ENCODE measurements at places on chromosomes 13 and 19.

DNA sequence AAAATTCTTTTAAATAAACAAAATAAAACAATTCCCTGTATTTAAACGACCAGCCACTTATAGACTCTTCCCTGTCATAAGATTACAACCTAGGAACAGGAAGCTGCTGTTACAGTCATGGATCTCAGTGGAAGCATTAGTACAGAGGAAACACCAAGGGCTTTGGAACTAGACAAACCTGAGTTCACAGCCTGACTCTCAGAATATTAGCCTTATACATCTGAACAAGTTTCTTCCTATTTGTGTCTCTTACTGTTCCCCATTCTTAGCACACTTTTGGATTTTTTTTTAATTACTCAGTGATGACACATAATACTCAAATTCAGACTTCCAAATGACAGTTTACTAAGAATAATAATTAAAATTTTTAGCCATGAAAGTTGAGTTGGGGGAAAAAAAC is 46.1 kb downstream of the ZDHHC20 start:
- no peak for DNase-seq

GRCh38 chr19:17949956-17950309 is 17.0 kb upstream of the KCNN1 start:
- no peak for DNase-seq

DNA sequence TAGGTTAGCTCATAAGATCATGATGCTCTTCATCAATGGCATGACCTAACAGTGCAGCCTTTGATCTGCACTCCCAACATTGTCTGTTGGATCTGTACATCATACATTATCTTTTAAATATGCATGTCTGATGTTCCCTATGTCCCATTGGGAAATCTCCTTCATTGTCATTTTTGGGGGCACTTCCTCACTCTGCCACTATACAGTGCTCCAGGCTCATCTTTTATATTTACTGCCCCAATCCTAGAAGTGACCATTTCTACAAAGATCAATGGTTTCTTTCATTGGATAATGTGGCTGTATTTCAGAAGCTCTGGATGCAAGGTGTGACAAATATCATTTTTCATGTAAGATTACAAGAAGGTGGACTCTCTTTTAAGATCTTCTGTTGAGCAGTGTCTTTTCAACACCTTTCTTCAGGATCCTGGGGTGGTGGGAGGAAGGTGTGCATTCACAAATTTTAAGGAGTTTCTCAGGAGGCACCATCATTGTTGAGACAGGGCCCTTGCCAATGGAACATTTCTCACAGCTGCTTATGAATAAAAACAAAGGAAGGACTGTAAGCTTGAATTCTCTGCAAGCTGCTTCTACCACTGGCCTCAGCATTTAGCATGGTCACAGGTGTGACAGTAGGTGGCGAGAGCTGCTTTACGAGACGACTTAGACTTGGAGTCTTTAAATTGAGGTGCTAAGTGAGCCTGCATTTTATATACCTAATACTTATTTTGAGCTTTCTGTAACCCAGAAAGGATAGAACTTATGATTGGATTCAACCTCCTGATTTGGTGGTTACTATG is 403.0 kb downstream of the LMO7 start:
- DNase-seq = no peak

DNA sequence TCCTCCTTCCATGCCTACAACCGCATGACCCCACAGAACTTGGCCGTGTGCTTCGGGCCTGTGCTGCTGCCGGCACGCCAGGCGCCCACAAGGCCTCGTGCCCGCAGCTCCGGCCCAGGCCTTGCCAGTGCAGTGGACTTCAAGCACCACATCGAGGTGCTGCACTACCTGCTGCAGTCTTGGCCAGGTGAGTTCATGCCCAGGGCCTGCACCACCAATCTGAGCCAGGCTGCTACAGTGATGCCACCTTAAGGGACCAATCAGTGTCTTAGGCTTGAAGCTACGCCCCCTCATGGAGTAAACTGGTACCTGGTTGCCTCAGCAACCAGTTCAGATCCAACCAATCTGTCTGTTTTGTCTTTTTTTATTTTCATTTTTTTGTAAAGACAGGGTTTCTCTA is 5.2 kb downstream of the SYDE1 start:
- DNase-seq = no peak

DNA sequence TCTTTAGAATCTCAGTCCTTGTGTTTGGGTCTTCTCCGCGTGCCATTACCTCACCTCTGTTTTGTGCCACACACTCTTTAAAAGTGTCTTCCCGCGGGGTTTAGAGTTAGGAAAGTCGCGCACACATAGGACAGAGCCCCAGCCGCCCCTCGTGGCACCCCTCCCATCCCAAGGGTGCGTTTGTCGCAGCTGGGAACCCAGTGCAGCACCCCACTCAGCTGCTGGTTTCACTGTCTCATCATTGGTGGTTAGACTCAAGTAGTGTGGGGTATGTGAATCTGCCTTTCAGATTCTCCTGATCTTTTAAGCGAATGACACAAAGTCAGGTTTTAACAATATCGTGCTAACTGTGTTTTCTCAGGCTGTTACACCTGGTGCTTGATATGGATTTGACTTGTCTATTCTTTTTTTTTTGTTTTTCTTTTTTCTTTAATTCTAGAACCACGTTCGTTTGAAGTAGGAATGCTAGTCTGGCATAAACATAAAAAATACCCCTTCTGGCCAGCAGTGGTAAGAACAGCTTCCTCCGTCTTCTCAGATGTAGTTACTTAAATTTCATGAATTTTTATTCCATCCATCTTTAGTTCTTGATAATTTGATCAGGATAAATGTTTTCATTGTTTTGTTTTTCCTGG is 19.5 kb upstream of the NDUFS7 start:
- DNase-seq = no peak

GRCh38 chr13:47005756-47006414 is 109.0 kb upstream of the HTR2A start:
- no peak for DNase-seq

GRCh38 chr19:13957051-13957450 is 4.7 kb downstream of the DCAF15 start:
- DNase-seq = no peak
